ENCODE measurements at places on chromosomes 4 and X. TPM values are rescaled to one million over a fixed set of nuclear protein-coding genes. Genes with fewer than 3 reads are reported as not detected.

DNA sequence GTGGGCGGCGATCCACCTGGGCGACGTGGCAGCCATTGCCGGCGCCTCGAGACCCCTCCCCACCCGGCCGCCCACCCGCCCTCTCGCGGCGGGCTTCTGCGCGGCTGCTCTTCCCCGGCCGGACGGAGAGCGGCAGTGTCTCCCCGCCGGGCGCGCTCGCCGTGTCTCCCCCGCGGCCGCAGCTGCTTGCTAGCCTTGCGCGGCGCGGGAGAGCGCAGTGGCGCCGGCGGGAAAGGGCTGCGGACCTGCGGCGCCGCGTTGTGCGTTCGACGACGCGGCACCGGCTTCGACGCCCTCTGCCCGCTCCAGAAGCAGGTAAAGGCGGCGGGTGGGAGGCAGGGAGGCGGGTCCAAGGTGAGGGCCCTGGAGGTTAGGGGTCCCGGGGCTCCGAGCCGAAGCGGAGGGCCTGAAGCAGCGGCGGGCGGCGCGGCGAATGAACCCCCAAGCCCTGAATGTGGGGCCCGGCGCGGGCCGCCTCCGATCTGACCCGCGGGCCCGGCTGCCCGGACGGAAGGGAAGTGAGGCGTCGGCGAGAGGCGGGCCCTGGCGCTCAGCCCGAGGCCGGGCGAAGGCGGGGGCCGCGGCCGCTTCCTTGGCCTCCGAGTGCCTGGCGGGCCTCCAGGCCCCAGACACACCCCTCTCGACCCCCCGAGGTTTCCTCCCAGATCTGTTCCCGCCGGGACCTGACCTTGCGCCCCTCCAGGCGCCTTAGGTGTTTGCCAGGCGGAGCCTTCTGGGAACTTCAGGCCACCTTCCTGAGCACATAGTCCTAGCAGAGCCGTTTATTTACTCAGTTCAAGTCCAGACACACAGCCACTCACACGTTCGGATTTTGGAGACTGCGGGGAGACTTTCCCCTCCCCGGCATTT lies at the start of gene N4BP2:
N4BP2 (plus strand) TSS at position 135 of the 870 bp plus-strand sequence. CDS start 40,491 bp downstream, outside the sequence.
- DNase-seq: peak; percentile 76

DNA sequence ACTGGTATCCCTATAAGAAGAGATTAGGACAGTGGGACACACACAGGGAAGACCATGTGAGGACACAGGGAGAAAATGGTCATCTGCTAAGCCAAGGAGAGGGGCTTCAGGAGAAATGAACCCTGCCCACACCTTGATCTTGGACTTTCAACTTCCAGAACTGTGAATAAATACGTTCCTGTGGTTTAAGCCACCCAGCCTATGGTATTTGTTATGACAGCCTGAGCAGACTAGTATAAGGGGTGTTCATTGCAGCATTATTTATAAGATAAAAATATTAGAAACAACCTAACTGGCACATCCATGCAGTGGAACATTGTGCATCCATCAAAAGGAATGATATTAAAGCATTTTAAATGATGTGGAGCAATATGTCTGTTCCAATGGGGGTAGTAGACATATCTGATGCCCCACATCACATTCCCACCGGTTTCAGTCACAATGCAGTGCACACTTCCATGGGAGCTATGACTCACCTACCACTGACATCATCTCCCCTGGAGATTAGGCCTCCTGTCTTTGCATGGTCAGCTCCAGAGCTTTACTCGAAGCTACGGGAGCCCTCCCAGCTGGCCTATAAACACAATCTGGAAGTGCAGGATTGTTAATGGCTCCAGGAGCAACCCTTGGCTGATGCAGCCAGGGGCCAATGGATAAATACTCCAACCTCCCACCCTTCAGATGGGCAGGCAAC lies 38.9 kb upstream of the MAMLD1 start:
- DNase-seq: peak; percentile 84

GRCh38 chrX:40449956-40450706 lies 130.6 kb upstream of the ATP6AP2 start:
- no peak for DNase-seq

GRCh38 chrX:52988985-52989917 lies 30.9 kb upstream of the FAM156A start:
- no peak for DNase-seq

DNA sequence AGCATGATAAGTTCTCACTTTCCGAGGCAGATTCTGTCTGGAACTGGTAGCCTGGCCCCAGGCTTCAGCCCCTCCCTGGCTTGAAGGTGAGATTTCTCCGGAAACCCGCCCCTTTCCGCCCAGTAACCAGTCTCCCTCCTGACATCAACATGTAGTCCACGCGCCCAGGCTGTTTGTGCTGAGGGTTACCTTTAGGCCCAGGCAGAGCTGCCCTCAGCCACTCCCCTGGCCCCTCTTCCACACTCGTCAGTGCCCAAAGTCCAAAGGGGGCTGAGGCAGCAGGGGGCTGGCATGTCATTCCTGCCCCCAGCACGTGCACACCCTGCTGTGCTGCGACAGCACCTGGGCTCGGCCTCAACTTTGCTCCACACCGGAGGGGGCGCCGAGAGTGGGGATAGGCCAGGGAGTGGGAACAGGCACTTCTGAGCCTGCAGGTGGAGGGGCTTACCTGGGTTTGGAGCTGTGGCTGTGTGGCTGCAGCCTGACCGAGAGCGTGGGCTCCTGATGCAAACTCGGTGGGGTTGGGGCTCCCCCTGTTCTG lies 69.5 kb upstream of the ANK2 start:
- DNase-seq: no peak

GRCh38 chrX:47746446-47746845 lies 87.5 kb upstream of the UXT start:
- DNase-seq: no peak

DNA sequence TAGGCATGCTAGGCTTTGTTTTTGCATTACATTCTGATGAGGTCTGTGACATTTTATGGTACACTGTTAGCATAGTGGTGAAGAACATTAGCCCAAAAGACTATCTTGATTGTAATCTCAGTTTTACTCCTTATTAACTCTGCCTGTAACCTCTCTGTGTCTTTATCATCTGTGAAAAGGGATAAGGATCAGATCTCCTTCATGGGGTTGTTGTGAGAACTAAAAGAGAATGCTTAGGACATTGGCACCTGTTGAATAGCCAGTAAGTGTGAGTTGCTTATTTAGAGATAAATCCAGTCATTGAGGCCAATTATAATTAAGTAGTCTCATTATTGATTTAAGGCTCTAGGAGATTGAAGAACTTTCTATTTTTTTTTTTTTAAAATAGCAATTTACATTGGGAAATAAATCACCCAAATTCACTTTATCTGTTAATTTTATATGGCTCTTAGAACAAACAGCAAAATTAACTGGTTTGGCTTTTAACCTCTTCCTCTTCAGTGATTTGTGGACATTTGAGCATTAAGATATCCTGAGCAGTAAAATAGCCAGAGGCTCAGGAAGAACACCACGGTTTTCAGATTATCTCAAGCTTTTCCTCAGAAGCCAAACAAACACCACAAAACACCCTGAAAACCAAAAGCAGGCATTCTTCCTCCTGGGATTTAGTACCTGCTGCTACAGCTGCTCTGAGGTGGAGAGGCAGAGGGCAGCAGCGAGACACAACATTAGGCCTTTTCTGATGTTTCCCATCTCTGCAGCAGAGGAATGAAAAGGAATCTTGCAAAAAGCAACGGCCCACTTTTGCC lies 192.9 kb downstream of the ARHGAP10 start:
- DNase-seq: peak; percentile 29

- DNase-seq: peak; percentile 23
Observed at GRCh38 chr4:54764476-54764875, 106.7 kb downstream of the KIT start.

DNA sequence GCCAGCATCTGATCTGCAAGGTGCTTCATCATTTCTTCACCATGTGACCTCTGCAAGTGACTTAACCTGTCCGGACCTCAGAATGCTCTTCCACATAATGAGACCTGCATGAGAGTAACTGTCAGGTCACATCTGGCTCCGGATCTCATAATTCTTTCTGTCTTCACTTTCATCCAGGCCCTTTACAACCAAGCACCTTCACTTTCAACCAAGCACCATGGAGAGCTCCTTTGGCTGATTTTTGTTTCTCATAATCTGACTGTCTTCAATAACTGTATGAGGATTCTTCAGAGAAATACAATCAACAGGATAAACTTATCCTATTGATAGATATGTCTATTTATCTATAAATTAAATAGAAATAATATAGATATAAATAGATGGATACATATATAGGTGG lies 148.1 kb downstream of the VCX3A start:
- no peak for DNase-seq

DNA sequence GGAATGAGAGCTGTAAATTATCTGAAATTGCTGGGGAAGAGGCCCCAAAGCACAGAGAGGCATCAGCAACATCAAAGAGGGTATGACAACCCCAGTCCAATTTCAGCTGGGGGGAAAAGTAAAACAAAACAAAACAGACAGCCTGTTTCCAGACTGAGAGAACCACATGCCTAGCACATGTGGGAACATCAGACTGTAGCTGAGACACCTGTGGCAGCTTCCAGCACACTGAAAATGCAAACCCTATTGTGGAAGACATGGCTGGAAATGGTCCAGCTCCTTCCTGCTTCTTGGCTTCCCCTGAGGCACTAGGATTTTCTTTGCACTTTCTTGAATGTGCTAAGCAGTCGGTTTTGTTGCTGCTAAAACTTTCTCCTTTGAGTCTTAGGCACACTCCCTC lies 240.9 kb upstream of the STS start:
- no peak for DNase-seq

GRCh38 chr4:118273642-118274041 lies 79.2 kb downstream of the PRSS12 start:
- no peak for DNase-seq

DNA sequence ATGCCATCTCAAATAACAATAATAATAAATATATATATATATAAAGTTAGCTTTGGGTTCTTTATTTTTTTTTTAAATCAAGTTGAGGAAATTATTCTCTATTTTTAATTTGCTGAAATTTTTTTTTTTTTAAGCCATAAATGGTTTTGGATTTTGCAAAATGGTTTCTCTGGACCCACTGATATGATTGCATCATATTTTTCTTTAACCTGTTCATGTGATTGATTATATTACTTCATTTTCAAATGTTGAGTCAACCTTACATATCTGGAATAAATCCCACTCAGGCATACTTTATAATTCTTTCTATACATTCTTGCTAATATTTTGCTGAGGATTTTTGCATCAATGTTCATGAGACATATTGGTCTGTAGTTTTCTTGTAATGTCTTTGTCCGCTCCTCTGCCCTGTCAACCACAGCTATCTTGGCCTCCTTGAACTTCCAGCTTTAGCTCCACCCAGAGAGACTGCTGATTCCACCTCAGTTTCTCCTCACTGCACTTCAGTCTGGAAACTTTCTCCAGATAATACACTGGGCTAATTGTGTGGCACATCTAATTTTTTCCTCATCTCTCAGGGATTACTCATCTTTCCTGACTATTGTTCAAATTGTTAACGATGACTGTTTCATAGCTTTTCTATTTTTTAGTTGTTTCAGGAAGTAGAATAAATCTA lies 160.9 kb upstream of the GIMD1 start:
- peak; percentile 23 for DNase-seq

GRCh38 chr4:33512397-33512796 lies 2731.9 kb downstream of the ARAP2 start:
- no peak for DNase-seq

- no peak for DNase-seq
Observed at GRCh38 chrX:46757052-46757451, 1.9 kb downstream of the SLC9A7 start.

GRCh38 chr4:85407546-85407945 lies 67.4 kb upstream of the ARHGAP24 start:
- DNase-seq: no peak

- DNase-seq: no peak
Observed at GRCh38 chr4:59904331-59904730, 1295.8 kb upstream of the ADGRL3 start.

DNA sequence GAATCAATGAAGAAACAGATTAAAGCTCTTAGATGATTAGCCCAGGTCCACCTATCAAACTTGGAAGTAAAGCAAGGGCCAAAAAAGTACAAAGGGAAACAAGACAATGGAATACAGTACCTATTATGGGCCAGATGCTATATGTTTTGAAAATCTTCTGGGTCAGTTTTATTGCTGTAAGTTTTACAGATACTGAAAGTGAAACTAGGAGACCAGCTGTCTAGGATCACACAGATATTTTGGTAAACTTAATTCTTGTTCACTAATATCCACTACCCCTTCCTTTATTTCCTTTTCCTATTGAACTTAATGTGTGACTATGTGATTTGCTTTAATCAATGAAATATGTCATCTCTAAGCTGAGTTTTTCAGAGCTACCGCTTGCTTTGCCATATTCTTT lies 505.4 kb upstream of the PITX2 start:
- DNase-seq: peak; percentile 18

DNA sequence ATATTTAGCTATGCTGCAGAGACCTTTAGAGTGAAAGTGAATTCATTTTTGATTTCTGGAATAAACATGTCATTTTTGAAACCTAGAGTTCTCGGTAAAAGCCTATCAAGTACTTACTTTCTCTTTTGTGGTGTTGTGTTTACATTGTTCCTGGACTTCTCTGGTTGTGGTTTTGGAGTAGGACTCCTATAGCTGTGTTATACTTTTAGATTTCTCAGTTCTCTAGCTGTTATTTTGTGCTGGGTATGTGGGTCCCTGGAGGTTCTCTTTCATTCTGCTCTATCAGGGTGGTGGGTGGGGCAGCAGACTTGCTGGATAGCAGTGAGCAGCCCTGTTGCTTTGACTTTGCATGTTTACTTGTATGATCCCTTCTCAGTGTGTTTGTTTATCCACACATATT lies 25.6 kb upstream of the MSMO1 start:
- DNase-seq: peak; percentile 8

- no peak for DNase-seq
Observed at GRCh38 chrX:1558761-1559468, 21.9 kb upstream of the P2RY8 start.

GRCh38 chr4:173270312-173271027 lies 63.7 kb downstream of the HMGB2 start:
- DNase-seq: peak; percentile 79

The MSANTD1 gene
- 0.06 TPM for total RNA-seq

The PAGE2 gene
- not detected for total RNA-seq

The GABRE gene
- total RNA-seq: 1.5 TPM

The RENBP gene
- 0.40 TPM for total RNA-seq

The CWH43 gene
- total RNA-seq: not detected

The SSX2B gene
- not detected for total RNA-seq

The WDR17 gene
- 0.11 TPM for total RNA-seq

The KDM5C gene
- total RNA-seq: 68.8 TPM

The ASB9 gene
- 4.2 TPM for total RNA-seq

The TMEM31 gene
- not detected for total RNA-seq

The HTN3 gene
- total RNA-seq: not detected

The USP17L18 gene
- not detected for total RNA-seq

The GPR50 gene
- not detected for total RNA-seq
